ENCODE measurements at places on chromosomes 16 and 17.

- DNase-seq, result no peak
- H3K4me1 ChIP-seq, result no peaks in the 10 kb centered on the region
- peaks cover 29% of the 10 kb centered on the region for H3K27me3 ChIP-seq
These were observed 3.9 kb upstream of the JPH3 start for GRCh38 chr16:87598431-87598830.

DNA sequence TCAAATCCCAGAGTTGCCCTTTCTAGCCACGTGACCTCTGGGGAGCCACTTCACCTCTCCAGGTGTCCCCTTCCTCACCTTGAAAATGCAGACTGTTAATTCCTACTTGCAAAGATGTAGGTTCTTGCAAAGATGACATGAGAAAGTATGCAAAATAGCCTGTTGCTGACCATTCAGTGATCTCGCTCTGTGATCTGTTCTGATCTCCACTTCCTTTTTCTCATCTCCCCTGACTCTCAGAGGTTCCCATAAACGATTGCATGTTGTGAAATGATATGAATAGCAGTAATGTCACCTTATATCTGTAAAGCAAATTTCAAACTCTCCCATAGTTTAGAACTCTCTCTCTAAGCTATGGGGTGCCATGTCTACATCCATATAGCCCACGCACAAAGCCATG is 182.3 kb downstream of the TMEM132E start:
- H3K27ac ChIP-seq, result no peak overlapping the region
- H3K4me1 ChIP-seq, result no peaks in the 10 kb centered on the region
- H3K4me3 ChIP-seq, result no peak overlapping the region
- no peaks in the 10 kb centered on the region for H3K27me3 ChIP-seq

GRCh38 chr16:66728117-66728787 is 23.2 kb downstream of the DYNC1LI2 start:
- no peaks in the 10 kb centered on the region for H3K4me1 ChIP-seq
- H3K4me3 ChIP-seq, result no peak overlapping the region
- no peak overlapping the region for H3K27ac ChIP-seq

GRCh38 chr16:169014-169413 is 3.2 kb downstream of the HBM start:
- no peak overlapping the region for H3K4me3 ChIP-seq
- no peaks in the 10 kb centered on the region for H3K36me3 ChIP-seq
- peaks cover 6% of the 10 kb centered on the region for H3K4me1 ChIP-seq
- H3K27ac ChIP-seq, result no peak overlapping the region
- no peak for DNase-seq
- peaks cover 36% of the 10 kb centered on the region for H3K27me3 ChIP-seq

DNA sequence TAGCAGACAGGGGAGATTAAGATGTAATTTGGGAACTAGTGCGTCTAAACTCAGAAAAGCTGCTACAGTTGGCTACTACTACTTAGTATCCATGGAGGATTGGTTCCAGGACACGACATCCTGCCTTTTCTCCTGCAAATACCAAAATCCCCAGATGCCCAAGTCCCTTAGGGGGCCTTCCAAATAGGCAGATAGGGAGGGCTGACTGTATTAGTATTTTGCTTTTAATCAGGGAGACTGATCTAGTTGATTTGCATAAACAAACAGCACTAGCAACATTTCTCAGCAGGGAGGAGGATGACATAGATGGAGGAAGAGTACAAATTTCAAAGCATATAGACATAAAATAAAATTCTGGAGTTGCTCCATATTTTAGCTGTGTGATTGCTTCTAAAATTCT is 621.6 kb upstream of the GOT2 start:
- no peak overlapping the region for H3K27ac ChIP-seq
- H3K4me3 ChIP-seq, result no peak overlapping the region
- DNase-seq, result no peak
- no peaks in the 10 kb centered on the region for H3K27me3 ChIP-seq
- no peaks in the 10 kb centered on the region for H3K4me1 ChIP-seq
- H3K36me3 ChIP-seq, result no peaks in the 10 kb centered on the region

- H3K36me3 ChIP-seq, result no peaks in the 10 kb centered on the region
- H3K27me3 ChIP-seq, result no peaks in the 10 kb centered on the region
- DNase-seq, result no peak
These were observed 200.5 kb upstream of the CHMP6 start for GRCh38 chr17:80790981-80791742.

GRCh38 chr16:133716-134115 is 4.8 kb downstream of the NPRL3 start:
- no peaks in the 10 kb centered on the region for H3K36me3 ChIP-seq
- no peaks in the 10 kb centered on the region for H3K4me1 ChIP-seq
- H3K27ac ChIP-seq, result no peak overlapping the region
- no peak overlapping the region for H3K4me3 ChIP-seq

- H3K36me3 ChIP-seq, result no peaks in the 10 kb centered on the region
- H3K4me1 ChIP-seq, result no peaks in the 10 kb centered on the region
- H3K27me3 ChIP-seq, result peaks cover 62% of the 10 kb centered on the region
- DNase-seq, result no peak
- H3K4me3 ChIP-seq, result no peak overlapping the region
These were observed 8.9 kb upstream of the SEZ6 start for GRCh38 chr17:29014716-29015115.

DNA sequence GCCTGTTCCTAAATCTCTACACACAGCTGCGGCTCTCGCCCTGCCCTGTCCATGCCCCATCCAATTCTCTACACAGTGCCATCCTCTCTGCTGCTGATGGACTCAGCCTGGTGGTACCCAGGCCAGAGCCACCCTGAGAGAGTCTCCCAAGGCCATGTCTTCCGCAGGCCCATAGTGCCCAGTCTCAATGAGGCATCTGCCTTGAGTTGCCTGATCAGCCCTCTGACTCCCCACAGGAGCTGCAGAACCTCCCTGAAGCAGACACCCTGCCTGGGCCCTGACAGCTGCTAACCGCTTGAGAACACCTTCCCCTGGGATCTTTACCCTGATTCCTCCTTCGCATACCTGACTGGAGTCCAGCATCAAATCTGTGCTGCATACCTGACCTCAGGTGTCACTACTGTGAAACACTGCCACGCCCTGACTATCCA is 13.3 kb downstream of the TSPOAP1 start:
- no peaks in the 10 kb centered on the region for H3K4me1 ChIP-seq
- no peak for DNase-seq
- no peak overlapping the region for H3K4me3 ChIP-seq
- no peaks in the 10 kb centered on the region for H3K36me3 ChIP-seq

DNA sequence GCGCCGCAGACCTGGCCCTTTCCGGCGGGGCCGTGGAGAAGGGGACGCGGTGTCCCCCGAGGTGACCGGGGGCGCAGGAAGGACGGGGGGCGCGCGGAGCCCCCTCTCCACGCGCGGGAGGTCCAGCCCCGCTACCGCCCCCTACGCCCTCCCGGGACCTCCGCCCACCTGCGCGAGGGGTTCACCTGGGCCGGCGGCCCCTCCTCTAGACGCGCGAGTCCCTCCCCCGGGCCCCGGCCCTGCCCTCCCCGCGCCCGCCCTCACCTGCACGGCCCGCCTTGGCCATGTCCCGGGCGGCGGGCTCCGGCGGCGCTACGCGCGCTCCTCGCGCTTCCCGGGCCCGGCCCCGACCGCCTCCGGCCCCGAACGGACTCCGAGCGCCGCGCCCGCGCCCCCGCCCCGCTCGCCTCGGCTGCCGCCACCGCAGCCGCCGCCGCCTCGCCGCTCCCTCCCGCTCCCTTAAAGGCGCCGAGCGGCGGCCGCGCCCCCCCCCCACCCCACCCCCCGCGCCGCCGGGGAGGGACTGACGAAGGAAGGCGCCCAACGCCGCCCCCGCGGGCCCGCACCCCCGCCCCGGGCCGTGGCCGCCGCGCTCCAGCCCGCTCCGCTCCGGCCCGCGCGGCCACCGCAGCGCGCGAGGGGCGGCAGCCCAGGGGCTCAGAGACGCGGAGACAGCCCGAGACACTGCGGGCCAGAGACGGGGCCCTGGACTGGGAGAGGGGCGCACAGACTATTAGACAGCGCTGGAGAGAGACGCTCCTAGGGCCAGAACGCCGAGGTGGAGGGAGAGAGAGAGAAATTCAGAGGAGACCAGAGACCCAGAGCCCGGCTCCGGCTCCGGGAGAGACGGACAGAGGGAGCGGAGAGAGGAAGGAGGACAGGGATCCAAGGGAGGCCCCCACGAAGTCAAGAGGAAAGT is at the start of gene PITPNM3:
PITPNM3 (minus strand) TSS at position 435 of the 919 bp plus-strand sequence; CDS start at position 286, 149 bp downstream.
- H3K27ac ChIP-seq, result no peak within 1 kb of the TSS
- peaks cover 10% of the 10 kb centered on the region for H3K27me3 ChIP-seq
- peak; percentile 16 for DNase-seq

DNA sequence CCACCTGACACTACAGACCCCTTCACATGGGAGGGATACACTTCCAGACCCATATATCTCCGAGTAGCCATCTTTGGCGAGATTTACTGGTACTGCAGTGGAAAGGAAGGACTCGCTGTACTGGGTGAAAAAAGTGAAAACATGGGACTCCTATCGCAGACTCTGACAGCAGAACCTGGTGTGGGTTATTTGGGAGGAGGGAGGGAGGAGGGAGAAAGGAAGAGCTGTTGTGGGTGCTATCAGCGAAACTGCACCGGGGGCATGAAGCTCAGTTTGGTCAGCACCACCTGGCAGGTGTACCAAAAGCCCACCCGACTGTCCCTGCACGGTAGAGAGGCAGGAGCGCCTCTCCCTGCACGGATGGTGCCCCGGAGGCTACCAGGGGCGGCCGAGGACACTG is 5.0 kb downstream of the HBQ1 start:
- H3K27ac ChIP-seq, result no peak overlapping the region
- H3K4me3 ChIP-seq, result no peak overlapping the region
- no peak for DNase-seq

All from small intestine (tissue), 16 donors.